Spinal cord (tissue), 10 donors: ENCODE measurements at places on chromosomes 4 and X. TPM values are rescaled to one million over a fixed set of nuclear protein-coding genes. Genes with fewer than 3 reads are reported as not detected.

The SYN1 gene
- 37.2 TPM for total RNA-seq

The INTU gene
- 24.4 TPM for total RNA-seq

The KIT gene
- 38.6 TPM for total RNA-seq

The POLA1 gene
- 18.4 TPM for total RNA-seq

The C4orf51 gene
- total RNA-seq = not detected

The MEPE gene
- total RNA-seq = 0.06 TPM

The CLDN34 gene
- 0.33 TPM for total RNA-seq

The BEX4 gene
- 106 TPM for total RNA-seq

The GC gene
- total RNA-seq = 0.77 TPM

The SYTL5 gene
- 12.8 TPM for total RNA-seq

The CLGN gene
- total RNA-seq = 6.6 TPM

The CXorf49 gene
- total RNA-seq = not detected

The SPATA4 gene
- 1.1 TPM for total RNA-seq

The FMR1NB gene
- total RNA-seq = not detected

The TLR8 gene
- 0.55 TPM for total RNA-seq

The HERC3 gene
- 20.1 TPM for total RNA-seq

The ATP7A gene
- total RNA-seq = 19.8 TPM

The MAD2L1 gene
- 14.4 TPM for total RNA-seq

The SUPT20HL1 gene
- not detected for total RNA-seq

The EXOC1L gene
- total RNA-seq = 0.59 TPM

The XK gene
- 16.1 TPM for total RNA-seq

The MMRN1 gene
- total RNA-seq = 17.1 TPM

The NDUFB11 gene
- total RNA-seq = 60.7 TPM

The CORIN gene
- 1.7 TPM for total RNA-seq

The GLRA3 gene
- total RNA-seq = 9.3 TPM

The AWAT2 gene
- not detected for total RNA-seq

The CXCL1 gene
- total RNA-seq = 1.9 TPM

The MAGEB6 gene
- total RNA-seq = not detected

The LONRF3 gene
- total RNA-seq = 8.8 TPM

The UGT2B11 gene
- total RNA-seq = not detected

The CCDC110 gene
- 4.8 TPM for total RNA-seq

The TLR1 gene
- 11.0 TPM for total RNA-seq

The ART3 gene
- total RNA-seq = 7.6 TPM

The WDFY3 gene
- total RNA-seq = 179 TPM

The PTCHD1 gene
- 3.4 TPM for total RNA-seq

The PASD1 gene
- total RNA-seq = 0.10 TPM

The FOXO4 gene
- 10.3 TPM for total RNA-seq

The JCHAIN gene
- total RNA-seq = 1.7 TPM

The ZNF141 gene
- 44.9 TPM for total RNA-seq

The DGKK gene
- total RNA-seq = 12.4 TPM

The PLAC8 gene
- 14.7 TPM for total RNA-seq

The CHRDL1 gene
- 13.5 TPM for total RNA-seq

The CHRNA9 gene
- total RNA-seq = 0.10 TPM

The GLA gene
- 21.4 TPM for total RNA-seq

The SH3BGRL gene
- total RNA-seq = 131 TPM

The PLXNB3 gene
- 21.7 TPM for total RNA-seq

The MAGEA2 gene
- total RNA-seq = not detected

The POF1B gene
- 0.17 TPM for total RNA-seq

The BMP3 gene
- 23.5 TPM for total RNA-seq

The REPS2 gene
- total RNA-seq = 35.1 TPM

The CCSER1 gene
- total RNA-seq = 24.6 TPM

The KCTD8 gene
- total RNA-seq = 12.8 TPM

The PTTG2 gene
- total RNA-seq = not detected

The CDS1 gene
- 18.8 TPM for total RNA-seq

The GDPD2 gene
- 6.5 TPM for total RNA-seq

The UNC5C gene
- 28.3 TPM for total RNA-seq

The SPARCL1 gene
- 1,228 TPM for total RNA-seq

The SPANXD gene
- not detected for total RNA-seq
